ENCODE measurements at places on chromosomes 3 and 15. TPM values are rescaled to one million over a fixed set of nuclear protein-coding genes. Genes with fewer than 3 reads are reported as not detected.

ATP8B4 gene
- 5.2 TPM for total RNA-seq

SLC28A2 gene
- not detected for total RNA-seq

GATM gene
- total RNA-seq: 33.8 TPM

MAPKAPK3 gene
- total RNA-seq: 167 TPM

GRM2 gene
- 0.40 TPM for total RNA-seq

DHX30 gene
- total RNA-seq: 46.3 TPM

SEMA6D gene
- total RNA-seq: 7.0 TPM

DNA sequence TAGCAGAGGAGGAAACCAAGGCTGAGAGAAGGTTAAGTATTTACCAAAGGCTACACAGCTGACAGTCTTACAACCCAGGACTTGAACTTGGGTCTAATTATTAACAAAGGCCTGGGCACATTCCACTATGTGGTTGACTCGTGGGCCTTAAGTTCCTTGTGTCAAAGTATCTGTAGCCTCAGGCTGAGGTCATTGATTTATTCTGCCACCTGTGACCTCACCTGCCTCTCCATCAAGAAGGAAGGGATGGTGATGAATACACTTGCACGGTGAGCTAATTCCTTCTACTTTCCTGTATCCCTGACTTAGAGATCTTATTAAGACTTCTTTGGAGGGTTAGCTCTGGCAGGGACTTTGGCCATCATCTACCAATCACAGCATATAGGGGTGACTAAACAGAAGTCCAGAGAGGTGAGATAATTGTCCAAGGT is 19.9 kb upstream of the LRRC58 start:
- DNase-seq: no peak

DNA sequence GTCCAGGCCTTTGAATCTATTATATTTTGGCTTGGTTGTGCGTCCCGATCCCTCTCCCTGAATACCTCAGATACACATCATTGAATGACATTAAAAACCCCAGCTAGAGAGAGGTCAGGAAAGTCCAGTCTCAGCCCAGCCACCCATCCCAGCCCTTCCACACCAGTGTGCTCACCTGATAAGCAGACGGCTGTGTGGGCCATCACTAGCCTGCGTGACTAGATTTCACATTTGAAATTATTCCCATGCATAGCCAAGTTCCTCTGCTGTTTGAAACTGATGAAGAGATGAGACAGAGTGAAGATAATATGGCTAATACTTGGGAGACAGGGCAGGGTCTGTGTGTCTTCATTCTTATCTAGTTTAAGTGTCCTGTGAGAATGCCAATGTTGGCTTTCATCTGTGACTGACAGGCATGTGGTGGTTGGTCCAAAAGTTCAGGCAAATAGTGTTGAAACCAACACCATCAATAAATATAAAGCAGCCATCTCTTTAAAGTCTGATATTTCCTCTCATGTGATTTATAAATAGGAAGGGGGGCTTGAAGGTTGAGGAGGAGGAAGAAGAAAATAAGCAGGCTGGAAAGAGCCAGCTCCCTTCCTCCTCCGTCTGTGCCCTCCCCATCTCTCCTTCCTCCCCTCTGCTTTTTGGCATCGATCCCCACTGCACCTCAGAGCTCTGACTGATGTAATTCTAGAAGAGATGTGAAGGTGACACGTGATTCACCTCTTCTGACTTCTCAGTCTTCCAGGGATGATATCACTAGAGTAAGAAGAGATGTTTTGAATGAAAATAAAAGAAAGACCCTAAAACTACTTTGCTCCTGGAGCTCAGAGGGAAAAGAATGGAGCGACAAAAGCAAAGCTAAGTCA is 5.1 kb downstream of the FAM43A start:
- DNase-seq: no peak

- no peak for DNase-seq
These were observed 102.7 kb downstream of the OSBPL10 start for GRCh38 chr3:31878231-31878838.

- no peak for DNase-seq
These were observed 28.2 kb downstream of the PIK3CB start for GRCh38 chr3:138806376-138807080.

DNA sequence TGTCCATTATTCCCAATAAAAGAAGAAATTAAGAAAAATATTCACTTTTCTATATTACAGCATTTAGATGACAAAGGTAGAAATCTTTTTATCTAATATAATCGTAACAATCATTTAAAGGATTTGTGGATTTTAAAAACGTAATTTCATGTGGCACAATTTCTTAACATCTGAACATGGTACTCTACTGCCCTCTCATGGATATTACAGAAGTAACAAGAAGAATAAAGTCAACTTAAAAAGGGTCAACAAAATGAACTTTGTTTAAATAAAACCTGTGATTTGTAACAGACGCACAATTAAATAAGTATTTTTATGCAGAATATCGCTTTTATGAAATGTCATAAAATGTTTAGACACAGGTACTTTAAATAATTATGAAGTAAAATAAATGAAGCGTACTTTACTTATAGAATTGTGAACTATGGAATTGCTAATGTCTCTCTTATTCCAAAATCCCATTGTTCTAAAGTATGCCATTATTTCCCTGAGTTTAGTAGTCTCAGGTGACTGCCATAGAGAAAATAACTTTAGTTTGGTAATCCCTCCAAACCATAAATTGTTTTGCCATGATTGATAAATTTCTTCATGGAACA is 366.8 kb upstream of the ZNF385D start:
- DNase-seq: no peak

- no peak for DNase-seq
These were observed 26.3 kb downstream of the DPH6 start for GRCh38 chr15:35519541-35520149.

DNA sequence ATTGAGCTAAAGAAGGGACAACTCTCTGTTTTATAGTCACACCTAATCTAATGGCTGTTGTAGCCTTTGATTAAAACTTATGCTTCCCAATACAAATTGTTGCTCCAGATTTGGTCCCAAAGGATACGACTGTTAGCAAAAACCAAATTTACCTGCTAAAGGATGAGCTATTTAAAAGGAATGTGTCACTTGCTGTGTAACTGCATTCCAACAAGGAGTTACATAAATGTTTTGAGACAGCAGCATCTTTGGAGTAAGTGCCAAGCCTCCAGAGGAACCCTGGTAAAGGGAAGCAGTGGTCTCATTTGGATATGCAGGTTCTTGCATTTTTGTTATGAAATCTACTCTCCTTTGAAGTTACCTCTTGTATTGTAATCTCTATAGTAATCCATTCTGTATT is 233.3 kb downstream of the THSD4 start:
- DNase-seq: no peak

- DNase-seq: no peak
These were observed 267.0 kb upstream of the CHRM5 start for GRCh38 chr15:33701304-33701696.

GRCh38 chr3:172260381-172260780 is 187.9 kb downstream of the GHSR start:
- DNase-seq: no peak

DNA sequence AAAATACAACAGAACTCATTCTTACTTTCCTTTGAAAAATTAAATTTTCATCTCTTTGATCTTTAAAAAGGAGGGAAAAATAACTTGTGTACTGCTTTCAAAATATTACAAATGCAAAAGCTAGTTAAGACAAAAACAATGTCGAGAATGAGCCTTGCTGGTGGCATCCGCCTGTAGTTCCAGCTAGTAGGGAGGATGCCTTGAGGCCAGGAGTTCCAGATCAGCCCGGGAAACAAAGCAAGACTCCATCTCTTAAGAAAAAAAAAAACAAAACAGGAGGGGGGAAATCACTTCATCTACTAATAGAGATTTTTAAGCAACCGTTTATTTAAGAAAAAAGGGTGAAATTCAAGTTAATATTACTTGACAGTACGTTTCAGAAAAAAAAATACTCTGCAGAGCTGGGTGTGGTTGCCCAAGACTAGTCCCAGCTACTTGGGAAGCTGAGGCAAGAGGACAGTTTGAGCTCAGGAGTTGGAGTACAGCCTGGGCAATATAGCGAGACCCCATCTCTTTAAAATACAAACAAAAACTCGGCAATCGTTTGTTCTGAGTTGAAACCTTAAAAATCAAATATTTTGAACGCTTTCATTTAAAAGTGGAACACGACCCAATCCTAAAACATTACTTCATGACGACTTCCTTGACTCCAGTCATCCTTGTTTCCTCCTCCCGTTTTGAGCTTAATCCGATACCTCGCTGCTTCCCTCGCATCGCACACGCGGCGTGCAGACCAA is 1.2 kb downstream of the KPNA1 start:
- DNase-seq: no peak

DNA sequence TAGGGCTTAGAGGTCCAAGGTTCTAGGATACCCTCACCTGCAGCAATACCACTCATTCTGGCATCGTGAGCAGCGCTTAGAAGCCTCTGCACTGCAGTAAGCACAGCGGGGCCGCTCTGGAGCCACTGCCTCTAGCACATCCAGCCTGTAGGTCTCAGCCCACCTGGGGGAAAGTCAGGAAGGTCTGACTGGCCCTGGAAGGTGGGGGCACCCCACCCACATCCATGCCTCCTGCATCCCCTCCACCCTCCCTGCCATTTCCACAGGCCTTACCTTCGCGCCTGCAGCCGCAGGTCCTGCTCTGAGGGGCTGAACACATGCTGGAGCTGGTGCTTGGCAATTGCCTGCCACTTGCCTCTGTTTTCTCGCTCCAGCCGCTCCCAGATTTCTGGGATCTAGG is 901 bp upstream of the RASSF1 start:
- DNase-seq: peak; percentile 73

GRCh38 chr3:157329551-157329950 is 107.1 kb upstream of the PTX3 start:
- no peak for DNase-seq

- peak; percentile 13 for DNase-seq
These were observed 110.9 kb downstream of the STXBP5L start for GRCh38 chr3:121018917-121019321.

DNA sequence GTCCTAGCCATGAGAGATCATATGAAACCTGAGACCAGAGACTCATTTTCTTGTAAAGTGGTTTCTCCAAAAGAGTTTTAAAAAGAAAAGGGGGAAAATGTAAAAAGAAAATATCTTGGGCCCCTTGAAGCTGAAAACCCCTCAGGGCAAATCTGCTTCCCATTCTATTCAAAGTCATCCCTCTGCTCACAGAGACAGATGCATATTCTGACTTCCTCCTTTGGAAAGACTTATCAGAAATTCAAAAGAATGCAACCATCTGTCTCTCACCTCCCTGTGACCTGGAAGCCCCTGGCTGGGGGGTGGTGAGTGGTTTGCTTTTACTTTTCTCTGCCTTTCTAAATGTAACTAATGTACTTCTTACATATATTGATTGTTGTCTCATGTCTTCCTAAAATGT is 1154.8 kb downstream of the NSUN3 start:
- no peak for DNase-seq

DNA sequence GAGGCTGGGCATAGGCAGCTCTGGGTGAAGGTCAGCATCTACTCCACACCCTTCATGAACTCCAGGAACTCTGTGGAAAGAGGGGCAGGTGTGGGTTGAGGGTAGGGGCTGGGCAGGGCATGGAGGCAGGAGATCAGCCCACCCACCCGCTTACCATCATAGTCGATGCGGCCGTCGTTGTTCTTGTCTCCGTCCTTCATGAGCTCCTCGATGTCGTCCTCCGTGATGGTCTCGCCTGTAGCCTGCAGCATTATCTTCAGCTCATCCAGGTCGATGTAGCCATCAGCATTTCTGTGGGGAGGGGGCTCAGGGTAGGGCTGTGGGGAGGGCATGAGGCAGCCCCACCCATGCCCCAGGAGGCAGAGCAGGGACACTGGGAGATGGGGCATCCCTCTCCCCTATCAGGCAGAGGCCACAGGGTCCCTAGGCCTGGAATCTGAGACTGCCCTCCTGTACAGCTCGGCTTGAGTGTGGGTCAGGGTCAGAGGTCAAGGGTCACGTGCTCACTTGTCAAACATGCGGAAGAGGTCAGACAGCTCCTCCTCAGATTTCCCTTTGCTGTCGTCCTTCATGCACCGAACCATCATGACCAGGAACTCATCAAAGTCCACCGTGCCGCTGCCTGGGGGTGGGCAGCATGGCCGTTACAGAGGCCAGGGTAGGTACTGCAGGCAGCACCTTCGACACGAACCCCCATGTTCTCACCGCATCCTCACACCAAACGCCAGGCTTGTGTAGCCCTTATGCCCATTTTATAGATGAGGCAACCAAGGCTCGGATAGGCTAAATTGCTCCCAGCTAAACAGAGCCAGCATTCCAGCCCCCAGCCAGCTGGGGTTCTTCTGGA is 2.4 kb downstream of the TNNC1 start:
- DNase-seq: no peak

- DNase-seq: no peak
These were observed 59.6 kb upstream of the LMCD1 start for GRCh38 chr3:8441969-8442559.

DNA sequence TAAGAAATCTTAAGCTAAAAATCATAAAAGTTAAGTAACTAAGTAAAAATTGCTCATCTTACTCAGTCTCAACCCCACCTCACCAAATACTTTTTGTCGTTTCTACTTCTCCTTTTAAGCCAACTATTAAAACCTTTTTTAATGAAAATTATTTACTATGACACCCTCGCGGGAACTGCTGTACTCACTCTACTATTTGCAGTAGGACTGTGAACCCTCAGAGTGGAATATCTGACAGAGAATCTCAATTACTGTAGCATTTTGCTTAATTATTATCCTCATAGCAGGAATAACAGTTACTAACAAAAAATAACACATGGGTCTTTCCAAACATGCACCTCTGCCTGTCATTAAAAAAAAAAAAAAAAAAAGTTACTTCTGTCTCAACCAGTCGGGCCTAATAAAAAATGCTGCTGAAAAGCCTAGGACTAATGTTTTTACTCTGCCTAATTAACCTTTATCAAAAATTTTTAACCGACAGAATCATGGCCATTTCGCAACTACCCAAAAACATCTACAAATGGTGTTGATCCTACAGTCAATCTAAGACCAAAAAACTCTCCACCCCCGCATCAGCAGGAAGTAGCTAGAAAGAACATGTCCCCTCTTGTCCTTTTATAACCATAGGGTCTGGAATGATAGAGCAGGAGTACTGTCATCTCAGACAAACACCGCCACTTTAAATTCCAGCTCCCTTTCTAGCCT is 10.2 kb downstream of the ALDH1L1 start:
- no peak for DNase-seq

- no peak for DNase-seq
These were observed 42.6 kb downstream of the MGLL start for GRCh38 chr3:127779747-127780146.

DNA sequence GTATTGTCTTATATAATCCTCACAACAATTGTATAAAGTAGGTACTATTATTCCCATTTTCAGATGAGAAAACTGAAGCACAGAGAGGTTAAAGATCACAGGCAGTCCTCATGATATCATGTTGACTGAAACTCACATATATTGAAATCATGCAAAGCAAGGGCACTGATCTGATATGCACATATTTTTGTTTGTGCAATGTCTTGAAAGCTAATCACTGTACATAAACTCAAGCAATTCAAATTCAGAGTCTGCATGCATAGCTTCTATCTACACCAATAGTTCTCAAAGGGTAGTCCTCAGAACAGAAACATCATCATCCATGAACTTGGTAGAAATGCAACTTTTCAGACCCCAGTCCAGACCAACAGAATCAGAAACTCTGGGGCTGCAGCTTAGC is 119.2 kb upstream of the STT3B start:
- no peak for DNase-seq

GRCh38 chr3:124582621-124583395 is 147.4 kb upstream of the UMPS start:
- no peak for DNase-seq

Measured in right cardiac atrium (tissue), 5 donors.